Right atrium auricular region (tissue), 2 donors: ENCODE measurements at places on chromosomes 12 and 14. TPM values are rescaled to one million over a fixed set of nuclear protein-coding genes. Genes with fewer than 3 reads are reported as not detected.

Gene WSB2
- 86.3 TPM for total RNA-seq

GRCh38 chr12:212415-212714 lies 1.6 kb downstream of the SLC6A12 start:
- no peaks in the 10 kb centered on the region for H3K27me3 ChIP-seq
- H3K4me3 ChIP-seq = no peak overlapping the region
- DNase-seq = no peak
- H3K36me3 ChIP-seq = no peaks in the 10 kb centered on the region

GRCh38 chr12:56657416-56658379 lies 11.9 kb upstream of the ATP5F1B start:
- H3K36me3 ChIP-seq = peaks cover 2% of the 10 kb centered on the region
- H3K4me3 ChIP-seq = no peak overlapping the region
- no peaks in the 10 kb centered on the region for H3K27me3 ChIP-seq
- no peaks in the 10 kb centered on the region for H3K4me1 ChIP-seq

- DNase-seq = no peak
- no peak overlapping the region for H3K27ac ChIP-seq
- no peak overlapping the region for H3K4me3 ChIP-seq
- H3K4me1 ChIP-seq = no peaks in the 10 kb centered on the region
- H3K27me3 ChIP-seq = no peaks in the 10 kb centered on the region
Measured at GRCh38 chr14:39289523-39289922, 55.8 kb downstream of the MIA2 start.

GRCh38 chr14:51500776-51501175 lies 150.9 kb upstream of the FRMD6 start:
- H3K36me3 ChIP-seq = no peaks in the 10 kb centered on the region
- DNase-seq = no peak
- H3K27ac ChIP-seq = no peak overlapping the region
- H3K4me3 ChIP-seq = no peak overlapping the region

Gene ABHD4
- 20.9 TPM for total RNA-seq

Gene PTPRO
- 2.9 TPM for total RNA-seq

DNA sequence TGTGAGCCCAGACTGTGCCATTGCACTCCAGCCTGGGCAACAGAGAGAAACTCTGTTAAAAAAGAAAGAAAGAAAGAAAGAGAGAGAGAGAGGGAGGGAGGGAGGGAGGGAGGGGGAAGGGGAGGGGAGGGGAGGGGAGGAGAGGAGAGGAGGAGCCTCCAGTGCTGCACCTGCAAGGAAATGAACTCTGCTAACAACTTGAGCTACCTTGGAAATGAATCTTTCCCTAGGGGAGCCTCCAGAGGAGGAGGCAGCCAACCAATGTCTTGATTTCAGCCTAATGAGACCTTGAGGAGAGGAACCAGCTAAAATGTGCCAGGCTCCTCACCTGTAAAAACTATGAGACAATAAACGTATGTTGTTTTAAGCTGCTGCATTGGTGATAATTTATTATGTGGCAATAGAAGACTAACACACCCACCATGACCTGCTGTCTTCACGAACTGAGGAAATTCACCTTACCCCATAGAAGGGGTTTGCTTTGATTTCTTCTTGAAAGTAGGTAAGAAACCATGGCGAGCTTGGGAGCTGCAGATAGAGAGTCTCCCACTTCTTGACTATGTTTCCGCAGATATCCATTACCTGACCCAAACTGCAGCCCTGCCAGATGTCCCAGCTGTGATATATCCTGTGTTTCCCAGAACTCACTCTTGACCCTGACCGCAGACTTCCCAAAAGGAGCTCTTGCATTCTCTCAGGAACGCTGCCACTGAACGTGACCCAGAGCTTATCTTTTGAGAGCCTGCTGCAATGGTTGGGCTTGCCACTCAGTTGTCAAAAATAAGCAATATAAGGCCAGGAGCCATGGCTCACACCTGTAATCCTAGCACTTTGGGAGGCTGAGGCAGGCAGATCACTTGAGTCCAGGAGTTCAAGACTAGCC lies 31.5 kb upstream of the TMPO start:
- no peak overlapping the region for H3K4me3 ChIP-seq
- H3K36me3 ChIP-seq = no peaks in the 10 kb centered on the region
- no peaks in the 10 kb centered on the region for H3K4me1 ChIP-seq
- no peak overlapping the region for H3K27ac ChIP-seq

GRCh38 chr12:65953631-65954030 lies 129.3 kb downstream of the HMGA2 start:
- peaks cover 4% of the 10 kb centered on the region for H3K4me1 ChIP-seq
- H3K27ac ChIP-seq = no peak overlapping the region
- H3K36me3 ChIP-seq = no peaks in the 10 kb centered on the region
- no peaks in the 10 kb centered on the region for H3K27me3 ChIP-seq

DNA sequence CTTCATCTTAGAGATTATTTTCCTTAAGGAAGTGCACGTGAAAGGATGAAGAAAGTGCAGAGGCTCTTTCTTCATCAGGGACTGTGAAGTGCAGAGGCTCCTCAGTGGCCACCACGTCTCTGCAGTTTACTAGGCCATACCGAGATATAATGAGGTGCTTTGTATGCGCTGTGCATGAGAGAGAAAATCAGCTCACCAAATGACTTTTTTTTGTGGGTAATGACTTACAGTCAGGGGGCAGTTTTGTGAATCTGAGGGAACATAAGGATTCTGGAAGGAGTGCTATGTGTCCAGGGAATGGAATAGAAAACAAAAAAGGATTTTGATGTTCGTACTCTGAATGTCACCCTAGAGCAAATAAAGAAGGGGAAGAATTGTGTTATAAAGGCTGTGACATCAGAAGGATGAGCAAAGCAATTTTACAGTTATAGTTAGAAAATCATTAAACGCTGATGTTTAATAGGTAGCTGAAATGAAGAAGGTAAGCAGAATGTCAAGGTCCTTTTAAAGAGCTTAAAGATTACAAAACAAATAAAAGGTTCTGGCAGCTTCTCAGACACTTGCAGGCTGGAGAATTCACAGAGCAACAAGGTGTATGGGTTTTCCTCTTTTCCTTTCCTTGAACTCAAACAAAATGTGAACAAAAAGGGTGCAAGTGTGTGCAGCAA lies 247.5 kb upstream of the NOVA1 start:
- H3K4me3 ChIP-seq = no peak overlapping the region
- no peaks in the 10 kb centered on the region for H3K4me1 ChIP-seq
- H3K27ac ChIP-seq = no peak overlapping the region
- no peak for DNase-seq
- H3K36me3 ChIP-seq = no peaks in the 10 kb centered on the region

Gene PSMA3
- total RNA-seq = 85.3 TPM

DNA sequence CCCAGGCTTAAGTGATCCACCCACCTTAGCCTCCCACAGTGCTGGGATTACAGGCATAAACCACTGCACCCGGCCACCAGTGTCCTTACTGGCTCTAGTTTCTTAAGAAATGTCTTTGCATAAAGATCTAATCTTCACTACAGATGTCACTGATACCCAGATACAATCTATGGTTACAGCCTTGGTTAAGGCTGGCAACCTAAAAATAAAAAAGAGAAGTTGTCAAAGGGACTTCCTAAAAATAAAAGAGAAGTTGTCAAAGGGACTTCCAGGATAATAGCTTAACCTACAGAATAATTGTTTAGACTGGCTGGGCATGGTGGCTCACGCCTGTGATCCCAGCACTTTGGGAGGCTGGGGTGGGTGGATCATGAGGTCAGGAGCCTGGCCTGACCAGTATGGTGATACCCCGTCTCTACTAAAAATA lies 27.6 kb downstream of the ETFBKMT start:
- H3K27me3 ChIP-seq = no peaks in the 10 kb centered on the region
- H3K4me1 ChIP-seq = no peaks in the 10 kb centered on the region
- H3K27ac ChIP-seq = no peak overlapping the region
- no peak for DNase-seq
- H3K36me3 ChIP-seq = peaks cover 12% of the 10 kb centered on the region

Gene GLIPR1
- total RNA-seq = 6.4 TPM

DNA sequence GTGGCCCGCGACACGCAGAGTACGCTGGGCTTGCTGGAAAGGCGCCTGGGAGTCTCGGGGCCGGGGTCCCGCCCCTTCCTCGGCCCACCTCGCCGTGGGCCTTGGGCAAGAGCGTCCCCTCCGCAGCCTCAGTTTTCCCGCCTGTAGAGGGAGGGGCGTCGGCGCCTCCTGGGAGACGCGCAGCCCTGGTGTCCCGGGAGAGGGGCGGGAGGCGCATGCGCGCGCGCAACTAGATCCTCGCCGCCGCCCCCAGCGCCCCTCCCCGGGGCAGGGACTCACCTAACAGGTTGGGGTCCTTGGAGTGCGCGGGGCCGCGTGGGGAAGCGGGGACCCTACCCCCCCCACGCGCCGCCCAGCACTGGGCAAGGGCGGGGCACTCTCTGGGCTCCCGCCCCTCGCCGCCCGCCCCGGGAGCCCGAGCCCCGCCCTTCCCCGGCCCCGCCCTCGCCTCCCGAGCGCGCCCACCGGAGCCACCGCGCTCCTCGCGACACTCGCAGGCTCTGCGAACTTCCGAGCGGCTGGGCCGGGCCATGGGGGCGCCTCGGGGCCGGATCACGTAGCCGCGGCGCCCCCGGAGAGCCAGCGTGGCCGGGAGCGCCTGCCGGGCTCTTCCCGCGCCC lies at the start of gene KIF26A:
Gene KIF26A, plus strand, starts transcription at position 490 of the 620 bp plus-strand sequence. CDS start 136 bp downstream, outside the sequence.
- no peak for DNase-seq
- no peaks in the 10 kb centered on the region for H3K27me3 ChIP-seq
- peak within 1 kb of the TSS; percentile 50 for H3K27ac ChIP-seq
- H3K36me3 ChIP-seq = no peaks in the 10 kb centered on the region
- peaks cover 50% of the 10 kb centered on the region for H3K4me1 ChIP-seq
- peak within 1 kb of the TSS; percentile 64 for H3K4me3 ChIP-seq

DNA sequence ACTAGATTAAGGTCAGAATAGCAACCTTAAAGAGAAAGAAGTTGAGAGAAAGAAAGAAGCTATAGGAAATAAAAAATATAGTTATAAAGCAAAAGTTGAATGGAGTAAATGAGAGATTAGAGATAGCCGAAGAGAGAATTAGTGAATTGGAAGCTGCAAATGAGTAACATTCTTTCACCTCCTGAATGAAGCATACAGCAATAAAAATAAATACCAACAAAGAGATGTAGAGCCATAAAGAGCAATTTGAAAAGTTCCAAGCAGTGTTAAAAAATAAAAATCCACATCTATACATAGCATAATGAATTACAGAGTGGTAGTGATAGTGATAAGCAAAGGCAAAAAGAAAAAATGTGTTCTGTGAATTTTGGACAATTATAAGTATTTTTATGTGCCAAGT lies 177.9 kb downstream of the VRK1 start:
- H3K36me3 ChIP-seq = no peaks in the 10 kb centered on the region
- no peaks in the 10 kb centered on the region for H3K4me1 ChIP-seq
- H3K4me3 ChIP-seq = no peak overlapping the region
- DNase-seq = no peak

DNA sequence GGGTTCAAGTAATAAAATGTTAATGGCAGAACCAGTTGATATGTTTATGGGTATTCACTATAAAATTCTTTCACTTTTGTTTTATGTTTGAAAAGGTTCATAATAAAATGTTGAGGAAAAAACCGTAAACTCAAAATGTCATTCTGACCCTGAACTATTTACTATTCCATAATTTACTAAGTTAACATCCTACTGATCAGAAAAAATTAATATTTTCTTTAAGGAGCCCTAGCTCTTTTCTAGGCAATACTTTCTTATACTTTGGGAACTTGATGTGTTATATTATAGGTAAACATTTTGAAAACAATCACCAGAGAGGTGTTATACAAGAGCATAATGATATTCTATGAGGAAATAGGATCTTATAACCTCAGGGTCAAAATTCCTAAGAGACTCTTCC lies 334.6 kb downstream of the ZFP36L1 start:
- no peaks in the 10 kb centered on the region for H3K36me3 ChIP-seq
- H3K27ac ChIP-seq = no peak overlapping the region
- DNase-seq = no peak
- H3K4me3 ChIP-seq = no peak overlapping the region

GRCh38 chr12:122004633-122005071 lies 17.0 kb upstream of the BCL7A start:
- DNase-seq = no peak
- no peaks in the 10 kb centered on the region for H3K36me3 ChIP-seq
- H3K27me3 ChIP-seq = no peaks in the 10 kb centered on the region
- H3K4me3 ChIP-seq = no peak overlapping the region
- no peaks in the 10 kb centered on the region for H3K4me1 ChIP-seq

DNA sequence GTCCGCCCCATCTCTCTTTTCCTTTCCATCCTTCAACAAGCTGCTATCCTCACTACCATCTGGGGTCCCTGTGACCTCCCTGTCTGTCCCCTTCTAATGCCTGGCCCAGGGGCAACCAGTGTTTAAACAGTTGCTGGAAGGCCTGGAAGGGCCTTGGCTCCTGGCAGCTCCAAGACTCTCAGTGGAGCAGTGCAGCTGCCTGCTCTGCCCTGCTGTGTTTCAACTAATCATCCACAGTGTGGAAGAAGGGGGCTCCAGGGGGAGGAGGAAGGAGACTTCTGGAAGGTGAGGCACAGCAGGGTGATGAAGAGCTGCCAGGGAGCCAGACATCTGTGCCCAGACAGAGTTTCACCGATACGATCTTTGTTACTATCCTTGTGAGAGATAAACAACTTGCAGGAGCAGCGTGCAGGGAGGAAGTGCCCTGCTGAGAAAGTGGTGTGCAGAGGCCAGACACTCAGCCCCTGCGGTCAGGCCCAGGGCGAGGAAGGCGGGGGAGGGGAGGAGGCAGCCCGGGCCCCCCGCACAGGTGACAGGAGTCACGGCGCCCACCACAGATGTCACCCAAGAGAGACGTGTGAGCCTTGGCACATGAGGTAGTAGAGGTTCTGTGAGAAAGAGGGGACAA lies 1061.8 kb downstream of the BCL11B start:
- no peaks in the 10 kb centered on the region for H3K36me3 ChIP-seq
- H3K27me3 ChIP-seq = no peaks in the 10 kb centered on the region
- no peaks in the 10 kb centered on the region for H3K4me1 ChIP-seq
- H3K4me3 ChIP-seq = no peak overlapping the region
- DNase-seq = no peak
- H3K27ac ChIP-seq = no peak overlapping the region

- H3K4me3 ChIP-seq = no peak overlapping the region
- DNase-seq = no peak
- no peak overlapping the region for H3K27ac ChIP-seq
- peaks cover 20% of the 10 kb centered on the region for H3K4me1 ChIP-seq
- no peaks in the 10 kb centered on the region for H3K36me3 ChIP-seq
- no peaks in the 10 kb centered on the region for H3K27me3 ChIP-seq
Measured at GRCh38 chr12:103802586-103802886, 38.5 kb downstream of the NT5DC3 start.

- no peaks in the 10 kb centered on the region for H3K36me3 ChIP-seq
- no peak for DNase-seq
- H3K4me1 ChIP-seq = no peaks in the 10 kb centered on the region
- no peak overlapping the region for H3K27ac ChIP-seq
- H3K27me3 ChIP-seq = no peaks in the 10 kb centered on the region
Measured at GRCh38 chr14:105931808-105932483, 405.6 kb downstream of the TMEM121 start.

DNA sequence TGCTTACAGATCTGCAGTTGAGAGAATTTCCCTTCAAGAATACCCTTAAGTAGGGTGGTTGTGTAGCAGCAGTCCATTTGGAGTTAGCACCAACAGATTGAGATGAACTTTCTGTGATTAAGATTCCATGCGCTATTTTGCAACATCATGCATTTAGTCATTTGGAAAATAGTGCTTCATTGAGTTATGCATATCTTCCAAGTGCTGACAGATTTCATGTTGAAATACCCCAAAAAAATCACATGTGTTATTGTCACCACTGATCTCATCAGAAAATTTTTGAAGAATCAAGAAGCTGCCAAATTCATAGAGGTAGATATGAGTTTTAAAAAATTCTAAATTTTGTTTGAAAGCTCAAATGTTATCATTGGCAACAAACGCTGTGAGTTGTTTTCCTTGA lies 35.5 kb upstream of the OSBPL8 start:
- H3K4me3 ChIP-seq = no peak overlapping the region
- H3K27me3 ChIP-seq = no peaks in the 10 kb centered on the region
- H3K27ac ChIP-seq = no peak overlapping the region
- no peaks in the 10 kb centered on the region for H3K4me1 ChIP-seq
- no peaks in the 10 kb centered on the region for H3K36me3 ChIP-seq

Gene RNF212B
- total RNA-seq = not detected
